ENCODE measurements at places on chromosomes 6 and 20.
A peak's percentile ranks its signal among the peaks of the same experiment; 100 is the strongest.

DNA sequence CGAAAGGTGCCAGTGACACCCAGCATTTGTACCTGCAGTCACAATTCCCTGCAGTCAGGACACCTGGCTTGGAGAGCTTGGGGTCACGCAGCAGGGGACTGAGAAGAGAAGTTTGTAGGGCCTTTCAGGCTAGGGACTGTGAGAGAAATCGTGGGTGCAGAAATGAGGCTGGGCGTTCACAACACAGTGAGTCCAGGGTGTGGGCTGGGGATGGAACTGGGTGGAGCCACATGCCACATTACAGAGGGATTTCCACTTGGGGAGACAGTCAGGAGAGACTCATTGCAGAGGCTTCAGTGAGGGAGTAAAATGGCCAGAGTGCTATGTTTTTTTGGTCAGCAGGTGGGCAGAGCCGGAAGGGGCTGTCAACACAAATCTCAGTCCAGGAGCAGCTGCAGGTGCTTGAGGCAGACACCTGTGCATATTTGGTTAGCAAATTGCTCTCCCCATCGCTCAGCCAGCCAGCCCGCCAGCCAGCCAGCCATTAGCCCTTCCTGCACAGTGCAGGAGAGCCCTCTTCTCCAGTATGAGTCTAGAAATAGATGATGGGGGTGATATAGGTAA, 7.4 kb downstream of the ITPR3 start:
- no peak for DNase-seq

DNA sequence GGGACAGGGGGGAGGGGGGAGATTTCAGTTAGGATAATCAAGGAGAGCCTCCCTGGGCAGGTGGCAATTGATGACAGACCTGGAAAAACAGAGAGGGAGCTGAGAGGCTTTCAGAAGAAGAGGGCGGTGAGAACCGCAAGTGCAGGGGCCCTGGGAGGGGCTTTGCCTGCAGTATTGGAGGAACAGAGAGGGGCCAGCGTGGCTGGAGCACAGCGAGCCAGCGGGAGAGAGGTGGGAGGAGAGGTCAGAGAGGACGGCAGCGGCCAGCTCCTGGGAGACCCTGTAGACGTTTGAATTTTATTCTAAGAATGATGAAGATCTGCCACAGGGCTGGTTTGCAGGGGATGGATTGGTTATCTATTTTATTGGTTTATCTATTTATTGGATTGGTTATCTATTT, 34.5 kb upstream of the NOL4L start:
- DNase-seq, result no peak

DNA sequence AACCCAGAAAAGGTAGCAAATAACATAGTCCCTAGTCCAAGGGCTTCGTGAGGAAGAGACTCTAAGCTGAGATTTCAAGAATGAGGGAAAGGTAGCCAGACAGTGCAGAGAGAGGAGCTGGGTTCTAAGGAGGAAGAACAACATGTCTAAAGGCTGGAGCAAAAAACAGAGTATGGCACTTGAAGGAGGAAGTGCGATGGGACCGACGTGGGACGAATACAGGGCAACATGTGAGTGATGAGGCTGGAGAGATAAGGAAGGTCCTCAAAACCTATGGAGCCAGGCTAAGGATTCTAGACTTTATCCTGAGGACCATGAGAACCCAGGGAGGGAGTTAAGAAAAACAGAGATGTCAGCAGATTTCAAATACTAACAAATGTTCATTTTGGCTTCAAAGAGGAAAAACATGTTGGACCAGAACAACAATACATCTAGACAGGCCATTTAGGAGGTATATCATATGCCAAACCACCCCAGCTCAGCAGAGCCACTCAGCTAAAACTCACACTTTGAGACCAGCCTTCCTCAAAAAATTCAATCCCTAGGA, 17.5 kb downstream of the ATXN1 start:
- DNase-seq, result no peak

DNA sequence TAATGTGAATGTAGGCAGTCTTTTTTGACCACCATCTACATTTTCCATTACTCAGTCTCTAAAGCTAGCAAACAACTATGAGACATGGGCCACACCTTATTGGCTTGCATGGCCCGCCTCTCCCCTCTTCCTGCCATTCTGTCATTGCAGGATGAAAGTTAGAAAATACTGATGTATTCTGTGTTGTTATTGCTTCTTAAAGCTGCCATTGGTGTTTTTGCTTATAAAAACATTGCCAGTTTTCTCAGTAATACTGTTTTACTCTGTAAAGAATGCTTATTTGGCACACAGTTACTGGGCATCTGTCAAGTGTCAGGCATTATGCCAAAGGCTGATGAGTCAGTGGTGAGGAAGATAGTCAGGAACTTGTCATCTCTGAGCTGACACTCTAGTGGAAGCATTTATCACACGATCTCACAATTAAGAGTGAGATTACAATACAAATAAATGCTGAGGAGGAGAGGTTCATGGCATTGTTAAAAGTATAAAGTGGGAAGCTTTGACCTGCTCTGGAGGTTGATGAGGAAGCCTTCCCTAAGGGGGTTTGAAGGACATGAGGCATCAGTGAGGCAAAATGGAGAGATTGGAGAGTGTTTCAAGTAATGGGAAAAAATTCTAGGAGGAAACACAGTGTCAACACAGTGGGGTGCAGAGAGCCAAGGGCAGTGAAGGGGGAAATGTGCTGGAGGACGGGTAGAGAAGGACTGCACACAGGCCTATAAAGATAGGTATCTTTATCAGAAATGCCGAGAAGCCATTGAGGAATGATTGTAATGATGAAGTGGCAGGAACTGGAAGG, 14.7 kb downstream of the KLHL32 start:
- DNase-seq, result no peak

DNA sequence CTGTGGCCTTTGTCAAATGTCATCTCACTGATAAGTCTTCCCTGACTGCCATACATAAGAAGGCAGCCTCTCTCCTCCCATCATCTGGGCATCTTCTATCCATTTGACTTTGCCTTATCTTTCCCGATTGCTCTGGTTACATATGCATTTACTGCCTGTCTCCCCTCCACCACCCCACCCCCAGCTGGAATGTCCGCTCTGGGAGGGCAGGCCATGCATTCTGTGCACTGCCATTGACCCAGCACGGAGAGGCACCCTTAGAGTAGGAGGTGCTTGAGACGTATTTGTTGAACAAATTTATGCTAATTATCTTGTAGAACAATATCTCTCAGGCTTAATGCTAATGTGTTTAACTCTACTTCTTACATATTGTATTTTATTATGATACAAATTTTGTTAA, 183.9 kb upstream of the HDAC2 start:
- DNase-seq, result no peak

GRCh38 chr6:29561091-29561490, 1.6 kb upstream of the UBD start:
- no peak for DNase-seq

GRCh38 chr6:64252256-64252655, 616.7 kb downstream of the PHF3 start:
- DNase-seq, result no peak

DNA sequence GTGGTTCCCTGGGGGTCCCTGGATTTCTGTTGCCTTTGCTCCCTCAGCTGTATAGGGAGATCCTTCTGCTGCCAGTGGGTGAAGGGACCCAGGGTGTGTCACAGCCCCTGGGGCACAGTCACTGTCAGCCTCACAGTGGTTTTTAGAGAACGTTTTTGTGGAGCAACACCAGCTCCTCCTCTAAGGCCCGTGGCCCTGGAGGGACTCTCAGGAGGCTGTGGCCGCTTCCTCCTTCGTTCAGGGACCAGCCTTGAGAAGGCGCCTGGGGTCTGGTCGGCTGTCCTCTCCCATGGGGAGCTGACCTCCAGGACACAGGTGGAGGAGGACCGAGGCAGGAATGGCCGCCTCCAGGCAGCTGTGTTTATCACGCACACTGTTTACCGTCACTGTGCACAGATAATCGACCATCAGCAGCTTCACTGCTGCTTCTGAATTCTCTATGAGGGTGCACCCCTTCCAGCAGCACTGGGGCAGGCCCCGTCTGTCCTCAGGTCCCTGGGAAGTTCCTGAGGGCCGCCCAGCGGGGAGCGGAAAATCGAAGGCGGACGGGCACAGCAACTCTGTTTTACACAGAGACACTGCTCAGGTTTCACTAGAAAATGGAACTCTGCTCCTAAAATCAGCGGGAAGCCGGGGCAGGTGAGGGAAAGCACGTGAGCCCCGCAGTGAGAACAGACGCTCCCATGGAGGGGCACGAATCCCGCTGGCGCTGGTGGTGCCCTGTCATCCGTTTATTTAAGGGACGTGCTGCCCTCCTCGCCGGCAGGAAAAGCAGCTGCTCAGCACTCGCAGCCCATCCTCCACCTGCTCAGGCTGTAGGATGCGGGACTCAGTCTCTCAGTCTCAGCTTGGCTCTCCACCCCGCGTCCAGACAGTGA, 10.4 kb upstream of the FRMD1 start:
- DNase-seq, result no peak

- DNase-seq, result no peak
Observed at GRCh38 chr20:46580613-46581205, 30.3 kb upstream of the OCSTAMP start.

GRCh38 chr20:3045042-3045815, 623 bp upstream of the MRPS26 start:
- peak; percentile 12 for DNase-seq

- DNase-seq, result no peak
Observed at GRCh38 chr6:105432797-105433196, 29.9 kb upstream of the PREP start.

DNA sequence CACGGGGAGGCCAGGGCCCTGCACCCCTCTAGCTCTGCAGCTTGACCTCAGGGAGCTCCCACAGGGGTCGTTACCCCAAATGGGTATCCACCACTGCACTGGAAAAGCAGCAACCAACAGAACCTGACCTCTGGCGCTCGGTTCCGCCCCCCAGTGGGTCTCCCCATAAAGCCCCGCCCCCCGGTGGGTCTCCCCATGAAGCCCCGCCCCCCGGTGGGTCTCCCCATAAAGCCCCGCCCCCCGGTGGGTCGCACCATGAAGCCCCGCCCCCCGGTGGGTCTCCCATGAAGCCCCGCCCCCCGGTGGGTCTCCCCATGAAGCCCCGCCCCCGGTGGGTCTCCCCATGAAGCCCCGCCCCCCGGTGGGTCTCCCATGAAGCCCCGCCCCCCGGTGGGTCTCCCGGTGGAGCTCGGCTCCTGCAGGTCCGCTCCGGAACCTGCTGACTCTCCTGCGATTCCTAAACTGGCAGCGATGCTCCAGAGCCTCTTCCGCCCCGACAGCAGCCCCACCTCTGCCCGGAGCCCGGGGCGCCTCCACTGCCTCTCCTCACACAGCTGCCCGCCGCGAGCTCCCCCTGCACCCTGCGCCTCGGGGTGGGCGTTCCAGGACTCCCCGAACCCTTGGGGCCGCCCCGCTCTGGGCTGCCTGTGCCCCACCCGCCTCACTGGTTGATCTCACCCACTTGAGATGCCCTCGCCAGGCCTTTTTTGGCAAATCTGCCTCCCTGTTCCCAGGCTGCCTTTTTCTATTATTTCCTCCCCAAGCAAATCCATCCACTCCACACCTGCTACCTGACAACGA, 12.1 kb downstream of the SLC2A4RG start:
- no peak for DNase-seq

- DNase-seq, result no peak
Observed at GRCh38 chr6:13234130-13234529, 94.2 kb downstream of the TBC1D7 start.

DNA sequence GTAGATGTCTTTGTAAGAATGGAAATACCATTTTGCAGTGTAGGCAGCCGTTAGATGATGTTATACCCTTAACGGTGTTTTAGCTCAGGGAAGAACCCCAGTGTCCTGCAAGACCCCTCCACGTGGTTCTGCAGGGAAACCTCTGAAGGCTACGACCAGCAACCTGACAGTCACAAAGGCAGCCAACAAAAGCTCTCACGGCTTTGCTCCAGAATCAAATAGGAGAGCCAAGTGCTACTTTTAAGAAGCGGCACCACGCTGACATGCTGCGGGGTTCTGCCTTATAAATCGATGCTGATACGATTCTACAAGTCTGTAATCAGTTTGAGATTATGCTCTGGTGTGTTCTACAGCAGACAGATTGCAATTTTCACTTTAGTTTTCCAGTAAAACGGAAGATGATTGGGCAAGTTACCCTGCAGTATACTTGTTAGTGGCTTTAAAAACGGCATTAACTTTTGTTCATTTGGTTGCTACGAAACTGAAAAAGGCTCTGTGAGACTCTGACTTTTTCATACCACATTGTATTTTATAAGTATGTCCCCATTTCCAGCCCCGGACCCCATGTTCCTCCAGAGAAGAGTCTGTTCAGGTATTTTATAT, 312.9 kb downstream of the SAMD5 start:
- DNase-seq, result no peak

DNA sequence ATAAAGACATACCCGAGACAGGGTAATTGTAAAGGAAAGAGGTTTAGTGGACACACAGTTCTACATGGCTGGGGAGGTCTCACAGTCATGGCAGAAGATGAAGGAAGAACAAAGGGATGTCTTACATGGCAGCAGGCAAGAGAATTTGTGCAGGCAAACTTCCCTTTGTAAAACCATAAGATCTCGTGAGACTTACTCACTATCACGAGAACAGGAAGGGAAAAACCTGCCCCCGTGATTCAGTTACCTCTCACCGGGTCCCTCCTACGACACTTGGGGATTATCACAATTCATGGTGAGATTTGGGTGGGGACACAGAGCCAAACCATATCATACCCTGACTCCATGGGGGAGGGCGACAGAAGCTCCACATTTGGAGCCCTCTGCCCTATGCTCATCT, 7.4 kb upstream of the VAPB start:
- DNase-seq, result no peak

DNA sequence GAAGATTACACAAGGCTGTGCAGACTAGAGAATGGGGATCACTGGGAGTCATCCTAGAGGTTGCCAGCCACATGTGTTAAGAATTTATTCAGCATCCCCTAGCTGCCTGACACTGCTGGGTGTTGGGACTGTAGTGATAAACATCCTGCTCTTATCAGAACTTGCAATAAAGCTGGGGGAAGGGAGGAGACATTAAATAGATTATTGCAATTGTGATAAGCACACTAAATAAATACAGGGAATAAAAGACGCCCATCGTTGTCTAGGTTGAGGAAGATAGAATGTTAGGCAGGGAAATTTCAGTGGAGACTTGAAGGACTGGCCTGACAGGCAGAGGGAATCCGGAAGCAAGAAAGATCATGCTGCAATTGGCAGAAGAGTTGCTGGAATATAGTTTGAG, 33.2 kb upstream of the TRAM2 start:
- DNase-seq, result no peak

DNA sequence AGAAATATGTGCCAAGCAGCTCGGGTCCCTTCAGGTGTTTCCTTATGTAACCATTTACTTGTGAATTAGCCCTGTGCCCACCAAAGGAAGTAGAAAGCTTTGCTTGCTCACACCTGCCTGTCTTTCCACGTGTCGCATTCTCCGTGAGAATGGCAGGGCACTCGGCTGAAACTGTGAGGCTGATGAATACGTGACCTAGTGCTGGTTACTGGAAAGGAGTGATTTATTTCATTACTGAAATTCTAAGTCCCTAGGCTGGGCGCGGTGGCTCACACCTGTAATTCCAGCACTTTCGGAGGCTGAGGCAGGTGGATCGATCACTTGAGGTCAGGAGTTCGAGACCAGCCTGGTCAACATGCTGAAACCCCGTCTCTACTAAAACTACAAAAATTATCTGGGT, 45.9 kb upstream of the TULP1 start:
- no peak for DNase-seq

- DNase-seq, result no peak
Observed at GRCh38 chr6:70310063-70310694, 7.3 kb upstream of the COL9A1 start.

Data from activated T-helper 1 cell treated with anti-CD3 and anti-CD28 coated beads, Interleukin-2, amount 50 U/mL, for 16 hours (primary cell).